ENCODE measurements at places on chromosomes 13 and 19.

- DNase-seq = no peak
Measured at GRCh38 chr19:32404933-32405430, 588 bp upstream of the DPY19L3 start.

GRCh38 chr13:37869756-37870488 lies at the start of gene TRPC4:
TRPC4 (minus strand) TSS chr13:37869772; CDS start chr13:37783333, 86,439 bp downstream.
- DNase-seq = no peak

GRCh38 chr13:26623125-26623524 lies 65.6 kb downstream of the WASF3 start:
- no peak for DNase-seq

DNA sequence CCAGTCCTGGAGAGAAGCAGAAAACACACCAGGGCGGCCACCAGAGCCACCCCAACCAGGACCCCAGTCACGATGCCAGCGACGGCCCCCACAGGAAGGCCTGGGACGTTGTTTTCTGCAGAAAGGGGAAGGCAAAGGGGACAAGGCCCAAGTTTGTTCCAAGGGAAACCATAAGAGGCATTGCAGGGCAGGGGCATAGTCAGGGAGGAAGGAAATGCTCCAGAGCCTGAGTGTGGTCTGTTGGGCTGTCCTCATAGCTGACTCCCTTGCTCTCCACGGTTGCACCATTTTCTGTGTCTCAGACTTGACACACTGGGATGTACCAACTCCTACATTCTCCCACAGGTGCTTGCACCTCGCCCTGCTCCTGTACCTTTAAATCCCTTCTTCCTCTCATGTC lies 5.2 kb downstream of the CEACAM4 start:
- DNase-seq = no peak

- no peak for DNase-seq
Measured at GRCh38 chr19:55304980-55305379, 20.2 kb downstream of the TMEM150B start.

Measured in C1 segment of cervical spinal cord (tissue), 14 donors.